ENCODE measurements at places on chromosomes 6 and 20.

- DNase-seq, result no peak
Observed at GRCh38 chr6:113598786-113599185, 258.4 kb upstream of the MARCKS start.

- peak; percentile 57 for DNase-seq
Observed at GRCh38 chr20:36574366-36575135, 1.2 kb downstream of the TGIF2 start.

GRCh38 chr20:58605292-58606065 lies 45.6 kb upstream of the STX16 start:
- no peak for DNase-seq

- DNase-seq, result no peak
Observed at GRCh38 chr6:43304361-43304760, 4.3 kb downstream of the CRIP3 start.

DNA sequence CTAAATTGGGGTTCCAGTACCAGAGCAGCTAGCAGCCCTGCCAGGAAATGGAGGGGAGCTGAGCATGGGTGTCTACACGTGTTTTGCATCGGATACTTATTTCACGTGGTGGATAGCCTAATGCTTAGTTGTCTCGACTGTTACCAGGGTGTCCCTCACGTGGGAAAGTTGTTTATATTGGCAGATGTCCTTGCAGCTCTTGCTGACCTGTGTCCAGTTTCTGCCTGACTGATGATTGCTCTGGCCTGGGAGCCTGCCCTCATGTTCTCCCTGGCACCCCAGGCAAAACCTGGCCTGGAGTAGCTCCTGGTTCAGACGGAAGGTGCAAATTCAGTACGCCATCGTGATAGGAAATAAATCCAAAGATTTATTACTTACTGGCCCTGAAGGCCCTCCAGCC lies 11.8 kb upstream of the FERMT1 start:
- no peak for DNase-seq
